Left hindlimb (tissue), 1 donor: ENCODE measurements at places on chromosomes 4 and X.

GRCh38 chr4:113636877-113637276, 124.7 kb downstream of the CAMK2D start:
- no peak for DNase-seq

- no peak for DNase-seq
These were observed 81.5 kb upstream of the PACRGL start for GRCh38 chr4:20618731-20619130.

- DNase-seq: no peak
These were observed 102.9 kb downstream of the GRXCR1 start for GRCh38 chr4:42995343-42995944.

- DNase-seq: no peak
These were observed 15.4 kb upstream of the FHDC1 start for GRCh38 chr4:152920768-152921167.

- DNase-seq: no peak
These were observed 1.9 kb upstream of the LDB2 start for GRCh38 chr4:16900325-16900724.

DNA sequence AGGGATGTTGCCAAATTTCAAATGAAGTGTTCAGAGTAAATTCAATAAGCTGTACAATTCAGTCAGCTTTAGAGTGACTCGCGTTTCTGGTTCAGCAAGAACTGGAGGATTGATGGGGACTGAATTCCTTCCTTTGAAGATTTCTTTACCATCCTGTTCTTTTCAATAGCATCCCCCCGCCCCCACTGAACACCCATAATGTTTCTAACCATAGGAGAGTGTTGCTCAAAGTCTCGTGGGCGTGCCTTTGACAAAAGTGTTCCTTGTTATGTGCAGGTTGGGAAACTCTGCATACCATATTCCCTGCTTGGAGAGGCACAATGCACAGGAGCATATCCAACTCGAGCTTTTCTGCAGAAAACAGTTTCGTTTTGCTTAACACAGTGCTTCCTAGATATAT, 323.5 kb upstream of the CASK start:
- no peak for DNase-seq

DNA sequence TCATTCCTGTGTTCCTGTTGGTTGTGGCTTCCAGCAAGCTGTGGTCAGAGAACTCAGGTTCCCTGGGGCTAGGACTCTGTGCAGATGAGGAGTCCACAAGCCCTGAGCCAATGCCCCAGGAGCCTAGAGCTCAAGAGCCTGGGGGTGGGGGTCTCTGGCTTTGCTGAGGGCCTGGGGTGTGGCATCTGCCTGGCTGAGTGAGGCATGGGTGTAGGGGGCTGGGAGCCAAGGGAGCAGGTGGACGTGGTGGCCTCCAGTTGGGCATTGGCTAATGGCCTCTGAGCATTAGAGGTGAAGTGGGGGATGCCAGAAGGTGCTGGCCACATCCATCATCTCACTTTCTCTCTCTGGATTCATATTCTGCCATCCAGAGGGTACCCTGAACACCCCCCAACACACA, 5.3 kb upstream of the MAMLD1 start:
- DNase-seq: no peak

DNA sequence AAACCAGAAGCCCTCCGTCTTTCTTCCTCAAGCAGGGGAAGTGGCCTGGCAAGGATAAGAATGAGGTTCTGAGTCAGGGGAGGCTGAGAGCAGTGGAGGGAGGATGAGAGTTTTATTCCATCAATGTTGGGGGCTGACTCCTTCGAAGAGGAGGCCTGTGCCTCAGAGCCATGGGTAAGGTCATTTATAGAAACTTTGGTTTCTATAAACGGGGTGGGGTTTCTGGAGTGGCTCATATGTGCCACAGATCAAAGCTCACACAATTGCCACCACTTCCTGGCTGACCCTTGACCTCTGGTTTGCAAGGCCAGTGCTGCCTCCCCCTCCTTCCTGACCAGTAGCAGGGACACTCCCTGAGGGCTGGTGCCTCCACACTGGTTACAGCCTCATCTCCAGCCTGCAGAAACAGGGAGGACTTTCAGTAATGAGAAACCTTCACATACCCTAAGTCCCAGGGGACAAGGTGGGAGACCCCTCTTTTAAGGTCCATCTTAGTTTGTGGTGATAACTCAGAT, 166.0 kb downstream of the PDGFRA start:
- no peak for DNase-seq

GRCh38 chrX:150037041-150037440, 98.8 kb upstream of the EOLA2 start:
- no peak for DNase-seq

DNA sequence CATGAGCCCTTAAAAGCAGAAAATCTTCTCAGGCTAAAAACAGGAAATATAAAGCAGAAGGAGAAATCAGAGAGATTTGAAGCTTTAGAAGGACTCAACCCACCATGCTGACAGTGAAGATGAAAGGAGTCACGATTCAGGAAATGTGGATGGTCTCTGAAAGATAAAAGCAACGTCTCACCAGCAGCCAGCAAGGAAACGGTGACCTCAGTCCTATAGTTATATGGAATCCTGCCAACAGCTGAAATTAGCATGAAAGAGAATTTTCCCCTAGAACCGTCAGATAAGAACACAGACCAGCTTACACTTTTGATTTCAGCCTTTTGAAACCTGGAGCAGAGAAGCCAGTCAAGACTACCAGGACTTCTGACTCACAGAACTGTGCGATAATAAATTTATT, 715.7 kb upstream of the HTR2C start:
- no peak for DNase-seq

DNA sequence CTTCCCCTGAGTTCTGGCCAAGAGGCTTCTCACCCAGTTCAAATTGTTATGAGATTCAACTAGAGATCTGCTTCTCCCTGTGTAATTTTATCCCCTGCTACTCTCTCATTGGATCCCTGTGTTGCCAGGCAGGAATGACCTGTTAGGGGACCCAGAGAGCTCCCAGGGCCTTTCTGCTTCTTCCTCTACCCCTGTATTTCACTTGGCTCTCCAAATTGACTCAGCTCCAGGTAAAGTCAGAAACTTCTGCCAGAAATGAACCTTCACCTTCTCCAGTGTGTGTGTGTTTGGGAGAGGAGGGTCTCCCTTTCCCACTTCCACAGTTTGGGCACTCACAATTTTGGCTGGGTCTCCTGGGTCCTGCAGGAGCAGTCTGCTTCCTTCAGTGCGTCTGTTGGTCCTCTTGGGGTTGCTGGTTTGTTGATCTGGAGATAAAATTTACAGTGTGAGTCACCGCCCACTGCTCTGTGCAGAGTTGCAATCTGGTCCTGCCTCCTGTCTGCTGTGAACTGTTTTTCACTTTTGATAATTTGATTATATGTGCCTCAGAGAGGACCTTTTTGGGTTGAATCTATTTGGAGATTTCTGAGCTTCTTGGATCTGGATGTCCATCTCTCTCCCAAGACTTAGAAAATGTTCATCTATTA, 112.4 kb upstream of the EDA2R start:
- DNase-seq: no peak

GRCh38 chrX:2594491-2594890, 93.7 kb upstream of the DHRSX start:
- DNase-seq: no peak

- peak; percentile 73 for DNase-seq
These were observed 57.0 kb upstream of the GRPEL1 start for GRCh38 chr4:7124689-7125442.
